ENCODE measurements at places on chromosomes 1 and 21. TPM values are rescaled to one million over a fixed set of nuclear protein-coding genes. Genes with fewer than 3 reads are reported as not detected.

EMC1 gene
- 28.6 TPM for total RNA-seq

LCE1C gene
- total RNA-seq: not detected

CYP4Z1 gene
- not detected for total RNA-seq

WNT3A gene
- not detected for total RNA-seq

USH2A gene
- total RNA-seq: 3.6 TPM

GJB3 gene
- total RNA-seq: not detected

LORICRIN gene
- total RNA-seq: not detected

GRCh38 chr1:17610713-17611112, 71.2 kb downstream of the ARHGEF10L start:
- no peak for DNase-seq

DNA sequence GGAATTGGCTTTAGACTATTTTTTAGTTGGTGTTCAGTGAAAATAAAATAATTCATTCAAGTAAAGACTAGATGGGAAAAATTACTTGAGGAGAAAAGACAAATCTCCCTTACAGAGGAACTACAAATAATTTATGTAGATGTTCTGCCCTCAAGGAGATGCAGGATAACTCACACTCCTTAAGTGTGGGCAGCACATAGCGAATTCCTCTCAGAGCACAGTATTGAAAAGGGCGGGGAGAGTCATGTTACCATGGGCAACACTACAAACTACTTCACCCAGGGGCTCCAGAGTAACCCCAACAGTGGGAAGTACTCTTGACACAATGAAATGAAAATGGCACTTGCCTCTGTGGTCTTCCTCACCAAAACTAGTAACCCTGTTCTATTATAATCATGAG, 20.6 kb upstream of the LAMC2 start:
- no peak for DNase-seq

DNA sequence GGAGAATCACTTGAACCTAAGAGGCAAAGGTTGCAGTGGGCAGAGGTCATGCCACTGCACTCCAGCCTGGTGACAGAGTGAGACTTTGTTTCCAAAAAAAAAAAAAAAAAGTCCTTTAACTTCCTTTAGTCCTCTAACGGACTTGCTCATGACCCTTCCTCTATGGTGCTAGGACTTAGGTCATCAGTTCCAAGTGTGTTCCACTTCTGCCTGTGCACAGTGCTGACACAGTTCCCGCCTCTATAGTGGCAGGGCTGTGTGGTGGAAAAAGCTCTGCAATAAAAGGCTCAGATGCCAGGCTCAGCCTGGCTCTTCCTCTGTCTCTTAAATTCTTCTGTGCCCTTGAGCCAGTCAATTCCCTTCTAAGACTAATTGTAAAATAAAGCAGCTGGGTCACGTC, 22.0 kb downstream of the CC2D1B start:
- DNase-seq: no peak

DNA sequence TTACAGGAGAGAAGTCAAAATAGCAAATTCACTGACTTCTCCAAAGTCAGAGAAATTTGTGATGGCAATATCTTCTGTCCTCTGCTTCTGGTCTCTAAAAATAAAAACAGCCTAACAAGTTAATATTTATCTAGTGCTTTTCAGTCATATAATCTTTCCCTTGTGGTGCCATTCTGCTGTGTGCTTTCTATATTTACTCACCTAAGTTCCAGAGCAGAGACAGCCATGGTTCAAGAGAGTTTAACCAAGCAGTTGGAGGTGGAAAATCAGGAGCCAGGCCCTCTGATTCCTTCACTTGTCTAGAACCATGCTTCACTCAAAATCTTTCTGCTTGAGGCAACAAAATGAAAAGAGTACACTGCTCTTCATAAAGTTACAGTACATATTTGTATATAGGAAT, 39.3 kb downstream of the BRINP2 start:
- DNase-seq: no peak

DNA sequence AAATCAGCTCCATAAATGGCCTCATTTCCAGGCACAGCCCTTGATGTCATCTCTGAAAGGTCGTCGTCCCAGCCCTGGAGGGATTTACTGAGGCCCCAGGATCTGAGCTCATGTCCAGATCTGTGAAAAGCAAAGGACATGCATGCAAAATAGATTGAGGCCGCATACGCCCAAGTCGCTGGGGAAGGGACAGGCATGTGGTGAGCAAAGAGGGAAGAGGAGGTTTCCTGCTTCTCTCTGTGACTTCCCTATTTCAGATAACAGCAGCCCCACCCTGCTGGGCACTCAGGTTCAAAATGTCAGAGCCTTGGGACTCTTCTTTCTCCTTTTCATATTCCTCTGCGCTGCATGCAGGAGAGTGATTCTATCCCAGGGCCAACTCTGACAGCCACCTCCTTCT, 197.2 kb downstream of the ADSS2 start:
- DNase-seq: peak; percentile 82

DNA sequence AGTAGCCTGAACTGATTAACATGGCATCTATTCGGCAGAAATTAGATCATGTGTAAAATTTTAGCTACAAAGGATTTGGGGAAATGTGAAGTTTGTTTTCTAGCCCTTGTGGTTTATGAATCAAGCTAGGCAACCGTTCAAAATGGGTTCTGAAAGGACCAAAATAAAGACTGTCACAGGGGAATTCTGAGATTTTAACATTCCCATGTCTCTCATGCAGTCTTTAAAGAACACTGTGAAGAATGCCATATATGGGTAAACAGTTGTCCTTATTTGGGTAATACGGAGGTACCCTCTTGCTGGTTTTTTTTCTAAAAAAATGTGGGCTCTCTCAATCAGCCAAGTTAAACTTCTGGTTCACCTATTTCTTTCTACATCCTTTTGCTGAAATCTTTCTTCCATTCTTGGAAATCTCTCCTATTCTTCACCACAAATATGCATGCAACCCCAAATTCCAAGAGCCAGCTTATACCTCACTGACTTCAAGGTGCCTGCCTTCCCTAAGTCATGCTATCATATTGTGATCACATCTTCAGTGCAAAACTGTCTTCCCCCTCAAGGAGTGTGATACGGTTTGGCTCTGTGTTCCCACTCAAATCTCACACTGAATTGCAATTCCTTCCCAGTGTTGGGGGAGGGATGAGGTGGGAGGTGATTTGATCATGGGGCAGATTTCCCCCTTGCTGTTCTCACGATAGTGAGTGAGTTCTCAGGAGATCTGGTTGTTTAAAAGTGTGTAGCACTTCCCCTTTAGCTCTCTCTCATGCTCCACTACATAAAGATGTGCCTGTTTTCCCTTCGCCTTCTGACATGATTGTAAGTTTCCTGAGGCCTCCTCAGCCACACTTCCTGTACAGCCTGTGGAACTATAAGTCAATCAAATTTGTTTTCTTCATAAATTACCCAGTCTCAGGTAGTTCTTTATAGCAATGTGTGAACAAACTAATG, 308.7 kb downstream of the TTLL7 start:
- no peak for DNase-seq

DNA sequence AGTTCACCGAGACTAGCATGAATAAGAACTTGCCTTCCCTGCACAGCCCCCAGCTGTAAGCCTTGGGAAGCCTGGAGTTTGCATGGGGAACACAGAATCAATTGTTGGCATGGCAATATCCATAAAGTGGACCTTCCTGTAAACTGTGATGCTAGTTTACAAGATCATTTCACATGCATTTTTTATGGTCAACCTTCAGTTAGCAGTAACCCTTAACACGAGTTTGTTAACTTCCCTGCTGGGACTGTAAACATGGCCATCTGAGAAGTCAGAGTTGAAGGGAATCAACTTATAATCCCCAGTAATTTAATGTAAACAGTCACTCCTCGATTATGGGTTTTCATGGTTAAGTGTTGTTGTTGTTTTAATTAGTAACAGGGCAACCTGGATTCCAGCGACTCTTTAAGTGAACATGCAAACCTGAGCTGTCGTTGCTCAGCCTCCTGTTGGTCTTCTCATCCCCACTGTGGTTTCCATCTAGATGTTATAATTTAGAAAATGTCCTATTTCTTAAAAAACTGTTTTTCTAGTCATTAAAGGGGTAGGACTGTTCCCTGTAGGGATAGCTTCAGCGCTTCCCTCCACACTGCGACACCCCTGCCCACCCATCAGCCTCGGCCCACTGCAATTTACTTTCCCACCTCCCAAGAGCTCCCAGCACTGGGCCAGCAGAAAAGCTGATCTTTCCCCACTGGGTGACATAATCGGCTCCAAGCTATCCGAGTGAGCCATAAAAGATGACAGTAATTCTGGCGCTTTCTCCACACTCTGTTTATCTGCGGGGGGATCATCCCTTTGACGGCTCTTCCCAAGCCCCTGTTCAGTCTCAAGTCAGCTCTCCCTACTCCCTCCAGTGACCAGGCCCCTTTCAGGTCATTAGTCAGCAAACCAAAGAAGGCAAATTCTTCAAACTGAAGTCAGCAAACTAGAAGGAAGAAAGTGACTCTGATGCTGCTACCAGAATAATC, 107.6 kb upstream of the IPO9 start:
- DNase-seq: no peak

GRCh38 chr1:22611530-22611947, 24.9 kb upstream of the C1QA start:
- no peak for DNase-seq

GRCh38 chr1:62832276-62832675, 48.3 kb downstream of the ATG4C start:
- DNase-seq: no peak

GRCh38 chr21:34861258-34861657, 187.8 kb downstream of the RUNX1 start:
- DNase-seq: no peak

DNA sequence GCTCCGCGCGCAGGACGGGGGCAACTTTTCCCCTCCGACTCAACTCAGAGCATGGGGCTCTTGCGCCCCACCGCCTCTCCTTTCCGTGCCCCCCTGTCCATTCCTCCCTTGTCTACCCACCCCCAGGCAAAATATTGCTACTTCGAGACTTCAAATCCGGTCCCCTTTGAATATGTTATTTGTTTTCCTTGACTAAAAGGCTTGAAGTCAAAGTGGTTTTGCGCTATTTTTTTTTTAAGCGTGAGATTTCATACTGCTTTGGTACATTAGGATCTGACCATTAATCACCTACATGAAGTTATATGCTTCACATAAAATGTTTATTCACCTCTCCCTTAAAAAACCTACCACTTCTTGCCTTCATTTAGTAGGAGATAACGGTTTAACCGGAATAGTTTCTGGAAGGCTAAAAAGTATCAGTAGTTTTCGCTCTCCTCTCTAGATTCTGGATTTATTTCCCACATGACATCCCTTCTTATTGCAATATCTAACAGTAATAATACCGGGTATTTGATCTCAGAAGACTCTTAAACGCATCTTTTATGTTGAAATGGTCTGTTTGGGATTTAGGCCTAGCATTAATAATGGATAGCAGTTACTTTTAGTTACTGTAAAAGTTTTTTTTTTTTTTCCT, 1.6 kb downstream of the NFIA start:
- no peak for DNase-seq

DNA sequence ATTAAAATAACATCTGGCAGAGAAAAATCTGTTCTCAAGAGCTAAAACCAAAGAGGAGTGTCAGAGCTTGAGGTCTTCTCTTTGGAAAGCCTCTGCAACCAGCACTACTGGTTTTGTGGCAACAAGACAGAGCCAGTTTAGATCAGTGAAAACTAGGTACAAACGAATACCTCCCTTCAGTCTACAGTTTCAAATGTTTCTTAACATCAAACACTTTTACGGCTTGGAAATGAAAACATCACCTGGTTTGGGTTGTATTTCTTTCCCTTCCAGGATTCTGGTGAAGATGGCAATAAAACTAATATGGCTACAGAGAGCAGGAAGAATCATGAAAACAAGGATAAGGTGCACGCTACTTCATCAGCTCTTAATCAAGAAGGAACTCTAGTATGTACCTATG, 339.4 kb upstream of the ESRRG start:
- no peak for DNase-seq

DNA sequence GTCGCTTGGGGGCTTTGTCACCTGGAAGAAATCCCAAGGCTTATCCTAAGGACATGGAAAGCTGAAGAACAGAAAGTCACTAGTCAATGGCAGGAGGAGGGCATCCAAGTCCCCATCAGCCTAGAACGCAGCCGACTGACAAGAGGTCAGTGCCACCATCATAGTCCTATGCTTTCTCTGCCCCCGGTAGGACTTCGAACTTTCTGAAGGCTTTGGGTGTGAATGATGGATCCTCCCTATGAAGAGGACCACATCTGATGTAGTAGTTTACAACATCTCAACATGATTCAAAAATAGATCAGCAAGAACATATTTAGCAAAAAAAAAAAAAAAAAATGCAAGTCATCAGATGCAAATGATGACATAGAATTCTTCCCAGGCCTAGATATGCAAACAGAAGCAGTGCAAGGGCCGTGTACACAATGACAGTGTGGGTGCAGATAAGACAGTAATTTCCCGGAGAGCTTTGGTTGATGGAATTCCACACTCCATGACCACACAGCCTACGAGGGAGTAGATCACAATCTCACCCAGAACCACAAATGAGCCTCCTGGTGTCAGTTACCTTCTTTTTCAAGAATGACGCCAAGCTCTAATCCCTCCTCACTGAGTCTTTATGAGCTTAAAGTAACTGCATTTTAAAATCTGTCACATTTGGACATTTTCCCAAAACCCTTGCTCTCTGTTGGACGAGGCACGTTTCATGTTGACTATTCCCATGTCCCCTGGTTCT, 88.2 kb downstream of the PSMG1 start:
- DNase-seq: no peak

Data from cardiac septum (tissue), 1 donor.